Activated CD4-positive, alpha-beta T cell treated with anti-CD3 and anti-CD28 coated beads, Interleukin-2, amount 50 U/mL, for 1 hour (primary cell): ENCODE measurements at places on chromosomes 2 and 18.
A peak's percentile ranks its signal among the peaks of the same experiment; 100 is the strongest.

GRCh38 chr18:78821396-78821795, 158.2 kb upstream of the SALL3 start:
- no peak for DNase-seq

DNA sequence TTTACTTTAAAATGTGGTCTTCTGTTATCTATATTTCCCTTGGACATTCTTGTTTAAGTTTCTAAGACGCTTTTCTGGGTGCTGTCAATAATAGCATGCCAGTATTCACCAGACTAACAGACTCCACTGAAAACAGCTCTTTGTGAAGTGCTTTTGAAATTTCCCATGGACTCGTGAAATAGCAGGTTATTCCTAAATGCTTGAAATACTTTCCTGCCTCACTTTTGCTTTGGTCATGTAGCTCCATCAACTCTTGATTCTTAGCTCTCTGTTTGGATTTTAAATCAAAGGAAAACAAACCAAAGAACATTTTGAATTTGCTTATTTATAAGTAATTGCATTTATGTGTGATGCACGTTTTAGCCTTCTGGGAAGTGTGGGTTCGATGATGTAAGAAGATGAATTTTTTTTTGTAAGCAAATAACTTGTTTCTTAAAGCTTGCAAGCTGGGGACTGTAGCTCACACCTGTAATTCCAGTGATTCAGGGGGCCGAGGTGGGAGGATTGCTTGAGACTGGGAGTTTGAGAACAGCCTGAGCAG, 147.8 kb downstream of the WDSUB1 start:
- DNase-seq = no peak

DNA sequence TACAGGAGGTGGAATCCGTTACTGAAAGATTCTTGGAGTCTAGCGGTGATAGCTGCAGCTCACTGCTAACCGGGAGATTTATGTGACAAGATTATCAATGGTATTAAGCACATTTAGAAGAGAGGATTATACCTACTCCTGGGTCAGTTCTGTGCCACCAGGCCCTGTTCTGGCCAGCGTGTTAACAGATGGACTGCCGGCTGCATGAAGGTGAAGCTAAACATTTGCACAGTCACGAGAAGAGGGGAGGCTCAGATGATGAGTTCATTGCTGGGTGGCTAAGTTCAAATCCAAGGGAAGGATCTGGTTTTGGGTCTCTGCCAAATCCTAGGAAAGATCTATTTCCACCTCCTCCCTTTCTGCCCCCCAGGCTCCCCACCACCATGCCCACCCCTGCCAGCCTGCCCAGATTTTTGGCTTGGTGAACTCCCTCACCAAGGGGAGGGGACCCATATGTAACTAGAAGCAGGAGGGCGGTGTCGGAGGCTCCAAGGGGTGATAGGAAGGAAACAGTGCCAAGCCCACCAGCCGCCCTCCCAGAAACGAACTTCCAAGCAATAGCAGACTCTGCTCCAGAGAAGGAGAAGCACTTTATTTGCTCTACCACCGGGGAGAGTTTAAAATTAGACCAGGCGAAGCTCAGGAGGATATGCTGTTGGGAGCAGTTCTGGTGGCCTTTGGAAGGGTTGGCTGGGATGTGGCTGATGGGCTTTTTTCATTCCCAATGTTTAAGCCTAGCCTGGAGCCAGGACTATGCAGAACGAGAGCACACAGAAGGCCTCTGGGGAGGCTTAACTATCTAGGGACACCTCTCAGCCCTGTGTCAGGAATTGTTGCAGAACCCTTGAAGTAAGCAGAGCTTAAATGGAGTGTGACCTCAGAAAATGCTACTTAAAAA, 200.5 kb downstream of the KLHL29 start:
- no peak for DNase-seq

- no peak for DNase-seq
Measured at GRCh38 chr2:181588546-181588945, 68.4 kb downstream of the CERKL start.

DNA sequence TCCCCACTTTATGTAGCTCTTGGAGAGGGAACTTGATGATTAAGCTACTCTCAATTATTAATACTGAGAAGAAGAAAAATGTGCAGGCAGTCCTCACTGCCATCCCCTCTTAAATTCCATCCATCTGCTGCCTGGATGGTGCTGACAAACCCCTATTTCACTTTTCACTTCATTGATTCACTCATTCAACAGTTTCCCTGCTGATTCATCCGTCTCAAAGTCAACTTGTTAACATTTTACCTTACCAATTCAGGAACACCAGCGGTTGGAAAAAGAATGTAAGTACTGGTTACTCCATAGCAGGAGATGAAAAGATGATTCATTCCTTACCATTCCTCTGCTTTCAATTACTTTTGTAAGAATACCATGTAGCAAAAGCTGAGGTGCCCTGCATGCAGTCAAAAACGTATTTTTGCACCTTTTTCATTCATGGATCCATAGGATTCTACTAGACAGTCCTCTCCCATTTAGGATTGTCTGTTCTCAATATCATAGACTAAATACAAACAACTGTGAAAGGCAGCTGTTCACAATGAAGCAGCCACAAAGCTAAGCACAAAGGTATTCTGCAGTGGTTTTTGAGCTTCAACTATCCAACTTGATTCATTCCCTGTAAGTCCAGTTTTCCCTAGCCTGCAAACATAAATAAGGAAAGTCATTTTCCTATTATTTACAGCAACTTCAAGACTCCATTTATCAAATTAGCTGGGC, 262.0 kb downstream of the MREG start:
- no peak for DNase-seq

DNA sequence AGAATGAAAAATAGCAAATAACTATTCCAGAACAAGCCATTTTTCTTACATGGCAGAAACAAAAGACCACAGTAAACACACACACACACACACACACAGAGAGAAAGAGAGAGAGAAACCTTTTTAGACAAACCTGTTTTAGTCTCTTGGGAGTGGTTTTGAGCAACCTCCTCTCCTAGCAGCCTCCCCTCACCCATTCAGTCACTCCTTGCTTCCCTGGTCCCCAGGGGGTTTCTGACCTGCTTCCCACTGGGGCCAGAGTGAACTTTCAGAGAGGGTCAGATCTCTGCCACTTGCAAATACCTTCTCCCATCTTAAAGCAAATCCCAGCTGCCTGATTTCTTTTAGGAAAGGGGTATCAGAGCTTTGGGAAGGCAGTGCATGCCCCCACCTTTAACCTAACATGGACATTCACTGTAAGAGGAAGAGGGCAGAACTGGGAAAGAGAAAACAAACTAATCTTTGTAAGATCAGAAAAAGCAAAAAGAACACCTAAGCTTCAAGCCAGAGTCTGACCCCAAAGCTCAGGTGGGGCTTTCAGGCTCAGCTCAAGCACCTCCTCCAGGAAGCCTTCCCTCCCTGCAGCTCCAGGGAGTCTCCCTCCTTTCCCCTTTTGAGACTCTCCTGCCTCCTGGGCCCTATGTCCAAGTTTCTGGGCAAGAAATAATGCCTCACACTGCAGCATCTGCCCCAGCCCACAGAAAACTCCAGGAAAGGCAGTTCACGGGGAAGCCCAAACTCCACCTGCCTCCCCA, 2.7 kb downstream of the SDC1 start:
- DNase-seq = no peak

DNA sequence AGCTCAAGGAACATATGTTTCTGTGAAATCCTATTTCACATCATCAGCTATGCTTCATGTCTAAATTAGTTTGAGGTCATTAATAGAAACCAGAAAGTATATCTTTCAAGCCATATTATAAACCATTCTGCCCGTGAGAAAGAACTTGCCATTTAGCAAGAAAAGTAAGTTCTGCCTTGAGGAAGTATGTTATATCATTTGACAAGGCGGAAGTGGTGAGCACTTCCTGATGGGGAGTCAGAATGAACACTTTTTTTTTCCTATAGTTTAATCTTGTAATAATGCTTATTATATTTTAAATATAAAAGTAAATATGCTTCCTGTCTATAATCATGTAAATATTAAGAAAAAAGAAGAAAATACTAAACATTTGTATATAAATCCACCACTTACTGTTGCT, 39.3 kb upstream of the NRXN1 start:
- no peak for DNase-seq

- no peak for DNase-seq
Measured at GRCh38 chr2:44715671-44716081, 225.8 kb upstream of the SIX3 start.

DNA sequence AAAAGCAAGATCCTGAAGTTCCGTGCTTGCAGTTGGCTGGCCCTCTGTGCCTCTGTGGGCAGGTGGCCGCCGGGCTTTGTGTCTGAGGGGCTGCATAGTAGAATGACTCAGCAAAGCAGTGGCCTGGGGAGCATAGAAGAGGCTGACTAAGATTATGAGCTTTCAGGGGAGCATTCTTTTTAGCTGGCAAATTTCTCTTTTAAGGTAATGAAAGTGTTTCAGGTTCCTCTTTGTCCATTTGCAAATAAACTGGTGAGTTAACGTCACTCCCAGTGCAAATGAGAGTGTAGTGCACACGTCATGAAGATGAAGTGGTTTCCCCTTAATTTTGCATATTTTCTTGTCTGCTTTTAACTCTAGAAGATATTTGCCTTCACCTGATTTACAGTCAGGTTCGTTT, 98.6 kb downstream of the BCL2L11 start:
- DNase-seq = no peak

GRCh38 chr2:1153920-1154319, 203.3 kb downstream of the SNTG2 start:
- DNase-seq = no peak

GRCh38 chr2:24409700-24410556, 49.6 kb upstream of the ITSN2 start:
- peak; percentile 13 for DNase-seq

- no peak for DNase-seq
Measured at GRCh38 chr18:12589448-12589847, 68.5 kb downstream of the SPIRE1 start.

DNA sequence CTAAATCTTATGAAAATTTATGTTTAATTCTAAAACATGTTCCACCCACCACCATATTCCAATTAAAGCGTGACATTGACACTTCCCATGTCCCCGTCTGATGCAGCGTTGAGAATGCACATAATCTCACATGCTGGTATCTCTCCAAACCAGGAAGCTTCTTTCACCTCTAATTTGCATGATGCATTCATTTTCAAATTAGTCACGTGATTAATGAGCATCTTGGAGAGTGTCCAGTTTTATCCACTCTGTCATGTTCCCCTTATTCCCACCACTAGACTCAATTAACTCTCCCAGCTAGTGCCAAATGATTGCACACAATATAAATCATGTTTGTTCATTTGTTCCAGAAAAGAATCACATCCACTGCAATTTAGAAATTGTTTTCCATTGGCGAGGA, 105.8 kb downstream of the RIT2 start:
- DNase-seq = no peak

DNA sequence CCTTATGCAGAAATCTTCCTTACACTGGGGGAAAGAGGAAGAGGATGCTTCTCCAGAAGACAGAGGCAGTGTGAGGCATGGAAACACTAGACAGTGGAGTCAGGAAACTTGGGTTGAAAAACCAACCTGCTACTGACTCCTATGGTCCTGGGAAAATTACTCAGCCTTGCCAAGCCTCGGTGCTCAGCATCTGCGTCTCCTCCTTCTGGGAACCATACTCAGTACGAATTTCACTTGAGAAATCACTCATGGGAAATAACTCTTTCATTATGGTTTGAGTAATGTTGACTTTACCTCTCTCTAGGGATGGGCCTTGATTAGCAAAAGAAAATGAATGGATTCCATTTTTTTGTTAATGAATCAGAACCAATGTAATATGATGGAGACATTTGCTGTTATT, 96.5 kb downstream of the KCNE4 start:
- no peak for DNase-seq

DNA sequence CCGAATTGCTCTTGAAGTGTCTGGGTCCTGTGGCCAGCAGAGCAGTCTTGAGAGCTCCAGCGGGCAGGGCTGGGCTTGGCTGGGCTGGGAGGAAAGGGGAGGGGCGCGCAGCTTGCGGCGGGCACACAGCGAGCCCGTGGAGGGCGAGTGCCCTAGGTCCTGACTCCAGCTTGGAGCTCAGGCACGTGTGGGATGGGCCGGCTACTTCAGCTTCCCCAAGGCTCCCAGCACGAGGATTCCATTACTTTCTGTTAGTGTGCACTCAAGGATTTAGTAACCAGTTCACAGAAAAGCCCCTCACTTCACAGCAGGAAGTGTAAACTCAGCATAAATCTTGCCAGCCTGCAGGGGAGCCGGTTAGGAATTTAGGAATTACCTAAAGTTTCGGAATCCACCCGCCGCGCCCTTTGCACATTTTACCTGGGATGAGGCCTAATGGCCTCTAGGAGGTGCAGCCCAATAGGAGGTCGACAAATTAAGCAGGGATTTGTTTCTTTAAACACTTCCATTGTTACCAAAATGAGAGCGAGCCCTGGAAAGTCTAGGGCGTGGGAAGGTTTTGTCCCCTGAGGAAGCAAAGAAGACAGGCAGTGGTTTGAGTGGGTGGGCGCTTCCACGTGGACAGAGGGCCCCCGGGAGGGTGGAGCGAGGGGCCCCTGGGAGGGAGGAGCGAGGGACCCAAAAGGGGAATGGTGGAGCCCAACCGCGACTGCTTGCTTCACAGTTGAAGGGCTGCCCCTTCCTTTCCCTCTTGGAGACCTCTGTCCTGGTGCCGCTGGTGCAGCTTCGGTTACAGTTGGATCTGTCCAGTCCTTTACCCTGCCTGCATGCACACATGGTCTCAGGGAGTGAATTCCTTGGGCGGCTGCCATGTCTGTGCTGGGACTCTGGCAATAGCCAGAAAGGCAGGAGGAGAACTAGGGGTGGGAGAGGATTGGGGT, 93.3 kb downstream of the CTAGE1 start:
- DNase-seq = no peak

DNA sequence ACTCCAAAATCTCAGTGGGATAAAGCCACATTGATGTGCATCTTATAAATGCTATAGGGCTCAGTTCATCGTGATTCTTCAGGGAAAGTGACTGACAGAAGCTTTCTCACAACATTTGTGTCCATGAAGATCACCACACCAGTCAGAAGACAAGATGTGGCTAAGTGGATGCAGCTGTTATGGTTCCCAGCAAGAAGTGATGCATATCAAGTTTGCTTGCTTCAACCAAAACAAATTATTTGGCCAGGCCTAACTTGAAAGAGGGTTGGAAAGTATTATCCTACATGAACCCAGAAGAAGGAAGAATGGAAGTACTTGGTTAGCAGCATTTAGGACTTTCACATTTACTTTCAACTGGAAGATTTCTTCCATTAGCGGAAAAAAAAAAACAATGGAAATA, 210.0 kb upstream of the ACVR2A start:
- DNase-seq = no peak

GRCh38 chr18:25830787-25831186, 259.6 kb downstream of the SS18 start:
- DNase-seq = no peak

GRCh38 chr2:157479081-157480027, 35.5 kb upstream of the CYTIP start:
- no peak for DNase-seq

GRCh38 chr2:45067859-45068570, 58.8 kb upstream of the SIX2 start:
- DNase-seq = no peak
